ENCODE measurements at places on chromosomes 12 and 14.

DNA sequence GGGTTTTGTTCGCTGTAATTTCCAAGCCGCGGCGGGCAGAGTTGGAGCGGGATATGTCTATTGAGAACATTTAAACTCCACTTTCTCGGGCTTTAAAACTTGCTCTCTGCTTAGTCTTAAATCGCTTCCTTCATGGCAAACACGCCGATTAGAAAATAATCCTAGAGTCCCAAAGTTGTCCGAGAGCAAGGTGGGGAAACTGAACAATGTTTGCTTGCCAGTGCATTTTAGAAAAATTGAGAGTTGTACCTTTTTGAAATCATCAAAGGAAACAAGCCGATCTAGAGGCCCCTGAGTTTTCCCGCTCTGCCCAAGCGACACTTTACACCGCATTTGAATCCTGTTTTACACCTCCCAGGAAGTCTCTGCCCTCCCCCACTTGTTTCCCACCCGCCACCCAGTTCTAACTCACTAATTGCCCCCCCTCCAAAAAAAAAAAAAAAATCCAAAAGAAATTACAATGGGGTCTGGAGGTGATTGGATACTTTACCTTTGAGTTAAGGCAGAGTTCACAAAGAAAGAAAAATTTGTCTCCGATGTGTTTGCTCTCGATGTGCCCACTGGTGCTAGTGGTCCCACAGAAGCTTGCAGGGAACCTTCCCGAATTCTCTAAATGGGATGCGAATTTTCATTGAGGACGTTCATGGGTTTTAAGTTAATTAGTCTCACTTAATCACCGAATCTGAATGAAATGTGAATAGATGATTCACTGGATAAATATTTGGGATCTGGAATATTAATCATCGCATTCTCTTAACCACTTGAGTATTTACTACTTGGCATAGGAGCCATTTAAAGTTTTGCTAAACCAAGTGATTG, 2.3 kb downstream of the HMGA2 start:
- DNase-seq = no peak

GRCh38 chr12:109782326-109782703, 50.9 kb downstream of the TRPV4 start:
- DNase-seq = no peak

DNA sequence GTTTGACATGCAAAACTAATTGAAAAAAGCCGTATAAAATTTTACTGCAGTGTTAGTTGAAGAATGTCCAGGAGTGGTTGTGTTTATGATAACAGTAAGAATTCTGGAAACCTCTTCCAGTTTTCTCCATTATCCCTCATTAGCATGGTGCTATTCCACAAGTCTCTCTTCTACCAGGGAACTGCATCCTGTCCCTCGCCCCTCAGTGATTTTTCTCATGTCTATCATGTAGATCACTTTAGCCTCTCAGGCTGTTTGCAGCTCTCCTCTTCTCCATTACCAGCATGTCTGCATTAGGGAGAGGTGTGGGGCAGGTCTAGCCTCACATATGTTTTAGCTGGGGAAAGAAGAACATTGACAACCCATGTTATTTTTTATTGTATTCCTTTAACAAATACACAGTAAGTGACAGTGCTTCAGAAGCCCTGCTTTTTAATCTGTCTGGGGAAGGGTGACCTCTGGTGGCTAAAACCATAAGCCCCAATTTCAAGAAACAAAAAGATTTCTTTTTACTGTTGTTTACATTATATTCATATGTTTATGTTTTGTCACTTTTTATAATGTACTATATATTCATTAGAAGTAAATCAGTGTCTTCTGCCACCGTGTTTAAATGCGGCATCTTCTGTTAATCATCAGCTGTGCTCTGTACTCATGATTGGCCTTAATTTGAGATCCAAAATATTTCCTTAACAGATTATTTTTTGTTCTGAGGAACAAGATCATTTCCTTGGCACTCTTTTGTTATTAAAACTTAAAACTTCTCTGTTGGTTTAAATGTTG, 70.7 kb downstream of the RASSF8 start:
- peak; percentile 38 for DNase-seq

DNA sequence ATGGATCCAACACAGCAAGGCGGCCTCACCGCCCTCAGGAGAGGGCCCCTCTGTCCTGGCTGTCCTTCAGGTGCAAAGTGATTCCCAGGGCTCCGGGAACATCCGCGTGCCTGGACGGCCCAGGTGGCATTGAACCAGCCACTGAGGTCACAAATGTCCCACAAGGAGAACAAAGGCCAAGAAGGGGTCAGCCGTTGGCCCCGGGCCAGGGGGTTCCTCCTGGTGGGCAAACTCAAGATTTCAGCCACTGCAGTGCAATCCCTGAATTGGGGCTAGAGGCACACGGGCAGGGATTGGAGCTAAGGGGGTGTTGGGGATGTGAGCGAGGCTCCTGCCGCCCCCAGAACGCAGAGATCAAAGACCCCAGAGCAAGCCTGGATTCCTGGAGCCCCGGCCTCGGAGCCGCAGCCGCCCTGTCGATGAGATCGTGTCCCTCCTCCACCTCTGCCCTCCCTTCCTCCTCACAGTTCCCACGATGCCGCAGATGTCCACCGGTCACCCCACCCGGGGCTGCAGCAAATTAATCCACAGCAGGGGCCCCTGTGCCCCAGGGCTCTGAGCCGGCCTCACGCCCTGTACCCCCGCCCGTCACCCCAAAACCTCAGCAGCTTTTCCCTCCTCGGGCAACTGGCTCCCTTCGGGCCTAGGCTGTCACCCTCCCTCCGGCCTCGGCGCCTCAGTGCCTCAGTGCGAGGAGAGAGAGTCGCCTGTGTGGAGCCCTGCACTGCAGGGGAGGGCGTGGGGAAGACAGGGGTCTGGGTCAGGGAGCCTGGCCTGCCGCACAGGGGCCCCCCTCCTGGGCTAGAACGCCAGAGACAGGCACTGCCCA, 56.7 kb upstream of the GALNT9 start:
- DNase-seq = no peak

DNA sequence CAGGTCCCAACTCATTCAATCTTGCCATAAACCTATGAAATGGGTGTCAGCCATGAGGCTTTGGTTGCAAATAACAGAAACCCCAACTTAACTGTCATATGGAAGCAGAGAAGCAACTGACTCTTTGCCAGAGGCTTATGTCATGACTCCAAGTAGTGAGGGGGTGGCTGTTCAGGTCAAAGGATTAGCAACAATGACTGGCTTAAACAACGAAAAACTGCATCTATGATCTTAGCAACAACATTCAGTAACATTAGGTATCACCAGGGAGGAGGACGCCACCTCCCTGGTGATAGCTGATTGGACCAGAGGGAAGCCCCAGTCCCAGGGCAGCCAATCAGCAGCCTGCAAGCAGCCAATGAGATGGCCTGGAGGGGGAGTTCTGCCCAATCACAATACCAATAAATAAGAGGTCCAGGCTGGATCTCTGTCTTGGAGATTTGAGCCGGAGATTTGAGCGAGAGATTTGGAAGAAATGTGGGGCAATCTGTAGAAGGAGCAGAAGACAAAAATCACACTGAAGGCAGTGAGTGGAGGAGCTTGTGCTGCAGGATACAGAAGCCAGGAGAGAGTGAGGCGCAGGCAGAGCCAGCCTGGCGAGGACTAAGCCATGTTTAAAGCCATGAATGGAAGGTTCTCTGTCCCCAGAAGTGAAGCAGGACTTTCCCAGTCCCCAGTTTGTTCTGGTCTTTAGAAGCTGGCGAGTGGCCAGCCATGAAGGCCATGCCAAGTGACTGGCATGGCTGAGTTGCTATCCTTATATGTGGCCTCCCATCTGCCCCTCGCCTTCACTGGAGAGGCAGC, 93.3 kb downstream of the CALM1 start:
- DNase-seq = no peak

- DNase-seq = no peak
Measured at GRCh38 chr12:77608271-77608824, 222.3 kb upstream of the NAV3 start.

DNA sequence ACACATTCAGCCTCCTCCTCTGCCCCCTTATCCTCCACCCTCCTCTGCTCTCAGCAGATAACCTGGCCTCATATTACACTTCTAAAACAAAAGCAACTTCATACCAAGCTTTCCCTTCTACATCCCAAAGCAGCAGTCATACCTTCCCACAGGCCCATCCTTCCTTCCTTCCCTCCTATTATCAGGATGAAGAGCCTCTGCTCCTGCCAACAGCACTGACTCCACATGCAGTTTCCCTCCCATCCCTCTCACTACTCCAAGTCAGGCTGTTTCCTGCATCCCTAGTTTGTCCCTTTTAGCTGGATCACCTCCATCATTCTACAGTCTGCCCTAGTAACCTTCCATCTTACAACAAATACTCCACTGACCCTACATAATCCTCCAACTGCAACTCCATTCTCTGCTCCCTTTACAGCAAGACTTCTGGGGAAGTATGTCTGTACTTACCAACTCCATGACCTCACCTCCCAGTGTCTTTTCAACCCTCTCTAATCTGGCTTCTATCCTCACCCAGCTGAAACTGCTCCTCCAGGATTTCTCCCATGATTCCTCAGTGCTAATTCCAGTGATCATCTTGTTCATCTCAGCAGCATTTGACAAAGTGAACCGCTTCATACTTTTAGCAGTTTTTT, 4.9 kb upstream of the YEATS4 start:
- DNase-seq = no peak

DNA sequence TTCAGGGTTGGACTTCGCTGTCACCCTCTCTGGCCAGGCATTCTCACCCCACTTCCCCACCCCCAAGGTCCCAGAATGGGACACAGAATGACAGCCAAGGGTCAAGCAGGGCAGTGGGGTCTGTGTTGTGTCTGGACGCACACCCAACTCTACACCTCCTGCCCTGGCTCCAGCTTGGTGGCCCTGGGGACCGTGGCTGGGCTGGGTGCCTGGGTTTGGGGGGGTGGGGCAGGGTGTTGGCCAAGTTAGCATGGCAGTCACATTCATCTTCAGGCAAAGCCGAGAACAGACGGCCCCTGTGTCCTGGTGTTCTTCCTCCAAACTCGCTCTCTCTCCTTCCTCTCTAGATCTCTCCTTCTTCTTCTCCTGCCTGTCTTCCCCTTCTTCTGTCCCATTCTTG, 5.6 kb downstream of the LRP1 start:
- no peak for DNase-seq

GRCh38 chr14:39467889-39468524, 35.8 kb upstream of the FBXO33 start:
- DNase-seq = peak; percentile 27

DNA sequence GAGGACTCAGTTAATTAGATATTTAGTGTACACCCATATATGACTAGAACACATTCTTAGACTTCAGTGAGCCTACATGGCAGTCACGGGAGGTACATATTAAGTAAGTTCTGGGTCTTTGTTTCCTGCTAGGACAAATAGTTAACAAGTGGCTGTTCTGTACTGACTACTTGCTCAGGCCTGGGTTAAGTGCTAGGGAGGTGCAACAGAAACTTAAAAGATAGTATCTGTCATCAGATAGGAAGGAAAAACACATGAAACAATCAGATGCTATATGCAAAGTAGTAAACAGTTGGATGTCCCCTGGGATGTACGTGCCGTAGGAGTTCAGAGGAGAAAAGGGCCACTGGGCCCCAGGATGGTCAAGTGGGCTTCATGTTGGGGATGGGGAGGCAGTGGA, 59.5 kb downstream of the SLC4A8 start:
- DNase-seq = no peak

- no peak for DNase-seq
Measured at GRCh38 chr12:7439579-7440505, 4.1 kb downstream of the CD163L1 start.

DNA sequence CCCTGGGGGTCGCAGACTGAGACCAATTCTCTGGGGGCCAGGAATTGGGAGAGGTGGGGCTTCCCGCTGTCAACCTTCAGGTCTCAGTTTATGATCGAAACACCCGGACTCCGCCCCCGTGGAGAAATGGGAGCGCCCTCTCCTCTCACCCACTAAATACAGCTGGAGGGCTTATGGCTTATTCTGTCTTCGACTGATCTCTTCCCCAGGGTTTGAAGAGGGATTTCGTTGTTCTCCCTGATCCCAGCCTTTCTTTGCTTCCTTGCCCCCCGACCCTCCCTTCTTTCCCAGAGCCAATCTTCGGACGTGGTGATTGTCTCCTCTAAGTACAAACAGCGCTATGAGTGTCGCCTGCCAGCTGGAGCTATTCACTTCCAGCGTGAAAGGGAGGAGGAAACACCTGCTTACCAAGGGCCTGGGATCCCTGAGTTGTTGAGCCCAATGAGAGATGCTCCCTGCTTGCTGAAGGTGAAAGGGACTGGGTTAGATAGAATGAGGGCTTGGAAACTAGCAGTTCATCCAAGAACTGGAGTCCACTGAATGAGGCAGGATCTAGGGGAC, 607 bp downstream of the OS9 start:
- DNase-seq = peak; percentile 38

GRCh38 chr12:58896278-58896677, 24.0 kb downstream of the LRIG3 start:
- DNase-seq = no peak

GRCh38 chr12:123899368-123899767, 73.3 kb downstream of the CCDC92 start:
- DNase-seq = no peak

- no peak for DNase-seq
Measured at GRCh38 chr14:105999361-106000028, 473.1 kb downstream of the TMEM121 start.

DNA sequence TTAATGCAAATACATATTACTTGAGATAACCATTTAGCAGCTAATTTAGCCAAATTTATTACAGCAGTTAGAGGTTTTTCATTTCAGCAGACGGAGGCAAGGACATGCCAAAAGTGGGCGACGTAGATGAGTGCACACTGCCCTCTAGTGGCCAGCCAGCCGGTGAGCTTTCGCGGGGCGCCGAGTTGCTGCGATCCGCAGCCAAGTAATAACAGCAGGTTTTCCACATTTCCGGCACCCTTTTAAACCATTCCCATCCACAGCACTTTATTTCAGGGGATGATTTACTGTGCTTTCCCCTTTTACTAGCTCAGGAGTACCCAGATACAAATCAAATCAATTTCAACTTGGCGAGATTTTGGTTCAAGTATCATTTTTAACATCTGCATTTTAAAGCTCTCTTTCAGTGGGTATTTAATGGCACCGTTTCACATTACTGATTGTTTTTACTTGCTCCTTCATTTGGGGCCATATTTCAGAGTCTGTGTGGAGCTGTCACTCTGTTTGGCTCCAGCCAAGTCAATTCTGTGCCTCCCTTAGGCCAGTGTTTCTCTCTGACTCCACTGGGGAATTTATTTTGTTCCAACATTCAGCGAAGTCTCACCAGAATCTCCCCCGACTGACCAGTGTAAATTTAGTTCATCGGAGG, 158.0 kb downstream of the EGLN3 start:
- DNase-seq = peak; percentile 77

GRCh38 chr12:103387385-103387784, 108.4 kb downstream of the C12orf42 start:
- DNase-seq = peak; percentile 88

DNA sequence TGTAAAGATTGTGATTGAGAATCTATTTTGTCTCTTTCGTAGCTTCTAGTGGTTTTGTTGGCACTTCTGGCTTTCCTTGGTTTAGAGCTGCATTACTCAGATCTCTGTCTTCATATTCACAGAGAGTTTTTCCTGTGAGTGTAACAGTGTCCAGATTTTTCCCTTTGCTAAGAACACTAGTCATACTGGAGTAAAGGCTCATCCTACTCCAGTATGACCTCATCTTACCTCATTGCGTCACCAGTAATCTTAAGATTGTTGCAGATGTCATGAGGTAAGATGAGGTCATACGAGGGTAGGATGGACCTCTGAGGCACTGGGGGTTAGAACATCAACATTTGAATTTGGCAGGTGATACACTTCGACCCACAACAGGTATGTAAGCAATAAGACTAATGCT, 461.2 kb downstream of the FLRT2 start:
- DNase-seq = no peak

Measured in NCI-H1105 treated with DMSO at 0.1 percent for 48 hours (cell line).